GM03348 (cell line): ENCODE measurements at places on chromosomes 7 and 10.
A peak's percentile ranks its signal among the peaks of the same experiment; 100 is the strongest.

DNA sequence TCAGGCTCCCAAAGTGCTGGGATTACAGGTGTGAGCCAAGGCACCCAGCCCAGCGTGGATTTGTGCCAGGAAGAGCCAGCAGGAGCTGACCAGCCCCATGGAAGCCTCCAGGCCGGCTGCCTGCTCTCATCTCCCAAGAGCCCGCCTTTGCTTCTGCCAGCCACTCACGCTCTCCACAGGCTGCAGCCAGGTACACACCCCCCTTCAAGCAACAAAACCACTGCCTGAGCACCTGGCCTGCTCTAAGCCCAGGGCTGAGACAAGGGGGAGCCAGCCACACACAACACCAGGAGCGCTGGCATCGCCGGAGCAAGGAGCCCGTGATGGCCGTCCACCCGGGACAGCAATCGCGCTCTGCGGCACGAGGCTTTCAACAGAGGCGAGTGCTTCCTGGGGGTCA, 34.5 kb downstream of the MAD1L1 start:
- DNase-seq: no peak

- no peak for DNase-seq
These were observed 34.0 kb downstream of the ITGB8 start for GRCh38 chr7:20364571-20365196.

GRCh38 chr7:140322759-140323158, 75.6 kb downstream of the SLC37A3 start:
- no peak for DNase-seq

GRCh38 chr10:61812052-61812721, 89.3 kb upstream of the ARID5B start:
- no peak for DNase-seq

GRCh38 chr10:110500515-110500905, 2.8 kb downstream of the DUSP5 start:
- DNase-seq: peak; percentile 56

GRCh38 chr10:11014671-11015445, 2.8 kb upstream of the CELF2 start:
- DNase-seq: no peak

- DNase-seq: peak; percentile 72
These were observed 1.3 kb downstream of the LSMEM1 start for GRCh38 chr7:112481833-112482670.

DNA sequence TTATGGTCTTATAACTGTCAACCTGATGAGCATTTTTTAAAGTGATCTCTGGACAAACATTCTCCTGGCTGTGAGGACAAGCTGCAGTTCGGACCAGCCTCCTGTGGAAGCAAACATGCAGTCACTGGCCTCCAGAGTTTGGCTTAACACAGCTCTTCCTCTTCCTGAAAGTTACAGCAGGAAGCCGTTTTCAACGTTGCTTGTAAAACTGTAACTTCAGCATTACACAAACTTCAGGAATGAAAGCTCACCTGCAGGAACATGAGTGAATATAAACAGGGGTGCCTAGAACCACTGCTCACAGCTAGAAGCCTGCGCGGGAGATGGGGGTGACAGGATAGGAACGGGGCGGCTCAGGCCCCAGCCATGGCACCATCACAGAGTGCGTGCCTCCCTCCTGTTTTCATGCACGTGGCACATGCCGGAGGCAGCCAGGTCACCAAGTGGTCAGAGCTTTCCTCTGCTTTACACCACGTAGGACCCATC, 292.9 kb upstream of the PITRM1 start:
- no peak for DNase-seq

GRCh38 chr7:129311429-129311828, 86.6 kb downstream of the AHCYL2 start:
- DNase-seq: no peak

- no peak for DNase-seq
These were observed 266.2 kb downstream of the CREB5 start for GRCh38 chr7:28678431-28678965.

GRCh38 chr7:75987026-75987804, 7.2 kb downstream of the TMEM120A start:
- no peak for DNase-seq

DNA sequence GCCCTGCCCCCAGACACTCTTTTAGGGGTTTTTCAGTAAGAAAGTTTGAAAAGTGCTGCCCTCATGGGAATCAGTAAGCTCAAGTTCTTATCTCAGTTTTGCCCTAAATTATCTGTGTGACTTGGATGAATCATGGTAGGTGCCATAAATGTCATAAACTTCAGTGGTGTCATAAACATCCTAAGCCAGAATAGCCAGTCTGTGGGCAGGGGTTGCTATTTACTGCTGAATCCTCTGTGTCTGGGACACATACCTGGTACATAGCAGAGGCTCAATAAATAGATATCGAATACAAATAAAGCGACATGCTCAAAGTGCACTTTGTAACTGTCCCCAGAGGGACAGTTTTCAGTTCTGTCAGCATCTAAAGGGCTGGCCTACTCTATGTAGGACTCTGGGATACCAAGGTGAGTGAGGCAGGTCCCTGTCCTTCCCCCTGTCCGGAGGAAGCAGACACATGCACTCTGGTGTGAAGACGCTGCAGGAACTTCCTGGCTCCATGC, 502.1 kb downstream of the RPS24 start:
- DNase-seq: no peak

DNA sequence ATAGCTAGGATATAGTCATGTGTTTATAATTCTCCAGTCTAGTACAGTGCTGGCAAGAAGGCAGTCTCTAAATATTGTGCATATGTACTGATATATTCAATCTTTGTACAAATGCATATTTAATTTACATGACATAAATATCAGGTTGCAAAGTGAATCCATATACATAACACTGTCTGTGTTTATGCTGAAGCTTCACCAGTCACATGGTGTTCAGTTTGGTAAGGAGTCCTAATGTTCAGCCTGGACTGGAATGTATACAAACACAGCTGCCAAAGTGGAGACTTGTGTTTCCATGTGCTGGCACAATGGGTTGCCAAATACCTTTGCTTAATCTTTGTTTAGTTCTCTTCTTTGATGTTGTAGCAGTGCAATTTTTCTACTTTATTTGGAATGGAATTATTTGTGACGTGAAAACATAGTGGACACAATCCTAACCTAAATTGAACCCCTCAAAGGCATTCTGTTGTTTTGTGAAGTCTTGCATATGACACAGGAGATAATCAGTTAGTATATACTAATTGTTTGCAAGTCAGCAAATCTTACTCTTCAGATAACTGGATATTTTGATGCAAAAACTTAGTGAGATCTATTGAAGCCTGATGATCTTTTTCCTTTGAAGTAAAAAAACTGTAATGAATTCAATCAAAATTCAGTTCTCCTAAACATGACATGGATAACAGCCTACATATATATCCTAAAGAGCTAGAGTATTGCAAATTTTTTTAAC, 17.3 kb upstream of the ARL4A start:
- peak; percentile 27 for DNase-seq

DNA sequence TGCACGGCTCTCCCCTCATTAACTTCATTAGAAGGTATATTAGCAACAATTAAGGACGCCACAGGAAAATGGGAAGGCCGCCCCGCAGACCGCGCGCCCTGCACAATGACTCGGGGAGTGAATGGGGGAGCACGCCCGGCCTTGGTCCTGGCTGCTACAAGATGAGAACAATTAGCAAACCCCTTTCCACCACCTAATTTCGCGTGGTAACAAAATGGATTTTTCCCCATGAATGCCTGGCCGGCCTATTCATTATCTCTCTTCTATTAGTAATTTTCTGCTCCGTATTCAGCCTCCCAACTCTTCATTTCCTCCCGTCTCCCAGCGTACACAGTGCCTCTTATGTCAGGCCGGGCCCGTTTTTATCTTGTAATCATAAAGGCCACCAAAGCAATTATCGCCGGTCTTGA, 346.9 kb downstream of the DNAJB6 start:
- DNase-seq: no peak

- no peak for DNase-seq
These were observed 857 bp upstream of the FOXP2 start for GRCh38 chr7:114413761-114414155.

DNA sequence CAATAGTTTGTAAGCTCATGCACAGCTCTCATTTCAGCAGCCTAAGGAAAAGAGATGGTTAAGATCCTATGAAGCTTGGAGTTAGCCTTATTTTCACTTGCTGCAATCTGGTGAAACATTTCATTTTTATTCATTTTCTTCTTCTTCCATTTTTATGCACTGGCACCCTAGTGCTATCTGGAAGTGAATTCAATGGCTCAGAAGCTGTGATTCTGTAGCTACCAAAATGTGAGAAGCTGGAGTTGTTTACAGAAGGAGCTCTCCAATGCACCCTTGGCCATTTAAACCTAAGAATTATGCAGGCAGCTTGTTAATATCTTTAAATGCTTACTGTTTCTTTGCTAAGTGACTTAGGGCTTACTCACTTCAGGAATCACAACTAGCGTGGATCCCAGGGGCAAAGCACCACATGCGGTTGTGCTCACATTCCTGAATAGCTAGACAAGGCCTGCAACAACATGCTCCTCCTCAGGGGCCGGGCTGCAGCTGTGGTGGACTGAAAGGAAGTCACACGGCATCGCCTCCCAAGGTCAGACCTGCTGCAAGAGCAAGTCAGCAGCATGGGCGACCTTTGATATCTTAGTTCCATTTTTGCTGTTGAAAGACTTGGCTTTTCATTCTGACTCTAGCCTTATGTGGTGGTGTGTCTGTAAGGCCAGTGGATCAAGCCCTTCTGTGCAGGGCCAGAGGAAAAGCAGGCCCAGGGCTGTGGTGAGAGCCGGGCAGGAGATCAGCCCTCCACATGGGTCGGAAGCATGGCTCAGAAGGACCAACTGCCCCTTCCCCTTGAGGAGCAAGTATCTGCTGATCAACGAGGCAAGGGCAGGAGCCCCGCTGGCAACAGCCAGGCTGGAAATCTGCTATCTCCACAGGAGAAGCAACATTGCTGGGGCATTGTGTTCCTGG, 91.9 kb upstream of the MBL2 start:
- DNase-seq: peak; percentile 89

- DNase-seq: no peak
These were observed 29.3 kb upstream of the FOXL3 start for GRCh38 chr7:260441-261281.

DNA sequence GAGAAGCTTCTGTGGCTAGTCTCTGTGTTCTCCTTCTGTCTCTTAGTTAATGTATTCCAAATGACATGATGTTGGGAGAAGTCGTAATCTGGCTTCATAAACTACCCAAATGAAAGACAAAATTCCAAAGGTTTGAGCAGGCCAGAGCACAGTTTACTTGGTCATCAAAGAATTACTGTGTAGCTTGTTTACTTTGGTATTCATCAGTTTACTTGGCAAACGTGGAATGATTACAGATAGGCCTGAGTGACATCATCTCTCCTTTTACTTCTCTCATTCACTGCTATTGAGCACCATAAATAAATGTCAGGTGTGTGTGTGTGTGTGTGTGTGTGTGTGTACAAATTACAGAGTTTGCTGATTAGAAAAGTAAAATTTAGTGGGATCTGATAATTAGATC, 327.3 kb downstream of the PHTF2 start:
- DNase-seq: peak; percentile 36

GRCh38 chr10:77726301-77726700, 88.7 kb upstream of the KCNMA1 start:
- DNase-seq: no peak

DNA sequence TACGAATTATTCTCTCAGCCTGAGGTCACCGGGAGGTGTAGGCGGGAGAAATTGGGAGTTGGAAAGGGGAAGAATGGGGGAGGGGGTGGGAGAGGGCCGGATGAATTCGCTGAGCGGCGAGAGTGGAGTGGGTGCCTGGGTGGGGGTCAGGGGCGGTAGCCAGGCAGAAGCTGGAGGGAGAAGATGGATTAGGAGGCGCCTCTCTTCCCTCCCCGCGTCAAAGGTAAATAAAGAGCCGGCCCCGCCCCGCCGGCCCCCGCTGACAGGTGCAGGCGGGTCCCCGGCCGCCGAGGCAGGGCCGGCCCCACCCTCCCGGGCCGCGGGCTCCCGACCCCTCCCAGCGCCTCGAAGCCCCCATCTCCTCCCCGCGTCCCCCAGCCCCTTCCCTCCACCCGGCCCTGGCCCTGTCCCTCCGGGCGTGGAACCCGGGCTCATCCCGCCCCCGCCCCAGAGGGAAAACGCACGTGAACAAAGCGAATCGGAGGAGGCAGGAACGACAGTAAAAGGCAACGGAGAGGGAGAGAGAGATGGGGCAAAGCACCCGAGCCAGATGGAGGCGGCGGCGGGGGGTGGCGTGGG, 872 bp downstream of the FAM131B start:
- peak; percentile 40 for DNase-seq

DNA sequence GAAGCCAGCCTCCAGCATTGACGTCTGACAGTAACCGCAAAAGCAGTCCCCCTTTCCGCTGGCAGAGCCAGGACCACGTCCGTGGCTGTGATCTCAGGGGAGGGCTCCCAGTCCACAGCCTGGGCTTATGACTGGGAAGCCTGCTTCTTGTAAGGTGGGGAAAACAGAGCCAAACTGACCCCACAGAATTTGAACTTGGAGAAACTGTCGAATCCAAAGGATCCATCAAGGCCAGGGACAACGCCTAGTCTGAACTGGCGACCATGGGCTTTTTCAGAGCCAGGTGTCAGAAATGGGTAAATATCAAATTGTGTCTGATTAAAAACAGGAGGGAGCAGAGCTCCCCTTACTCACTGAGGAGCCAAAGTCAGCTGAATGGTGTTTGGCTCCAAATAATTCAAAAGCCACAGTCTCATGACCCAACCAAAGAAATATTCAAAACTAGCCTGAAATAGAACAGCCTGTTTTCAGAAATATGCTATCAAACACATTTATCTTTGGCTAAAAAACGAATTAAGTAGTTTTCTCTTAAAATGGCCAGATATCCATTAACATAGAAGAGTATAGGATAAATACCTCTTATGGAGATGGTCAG, 751.4 kb upstream of the GALNT17 start:
- peak; percentile 68 for DNase-seq

GRCh38 chr7:77425101-77426051, 9.2 kb upstream of the GSAP start:
- peak; percentile 36 for DNase-seq

GRCh38 chr7:43072530-43072929, 39.9 kb upstream of the HECW1 start:
- no peak for DNase-seq

DNA sequence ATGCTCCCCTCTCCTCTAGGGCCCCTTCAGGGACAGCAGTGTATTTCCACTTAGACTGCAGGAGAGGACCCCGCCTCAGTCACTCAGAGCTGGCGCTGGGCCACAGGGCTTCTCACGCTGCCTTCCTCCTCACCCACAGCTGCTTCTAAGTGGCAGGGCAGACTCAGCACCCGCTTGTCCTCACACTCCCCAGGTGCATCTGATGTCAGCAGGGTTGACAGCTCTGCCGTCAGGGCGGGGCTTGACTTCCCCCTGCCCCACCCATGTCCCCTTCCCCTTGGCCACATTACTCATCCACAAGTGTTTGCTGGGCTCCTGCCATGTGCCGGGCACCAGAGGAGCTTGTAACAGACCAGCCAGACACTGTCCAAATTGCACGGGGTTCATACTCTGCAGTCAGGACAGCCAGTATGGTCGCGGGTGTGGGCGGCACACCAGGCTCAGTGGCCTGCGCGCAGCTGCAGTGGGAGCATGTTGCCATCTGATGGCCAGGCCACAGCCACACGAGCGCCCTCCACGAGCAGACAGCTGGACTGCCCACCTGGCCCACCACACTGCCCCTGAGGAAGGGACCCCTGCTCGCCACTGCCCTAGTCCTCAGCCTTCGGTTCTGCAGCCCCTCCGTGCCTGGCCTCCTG, 29.3 kb upstream of the TTYH3 start:
- no peak for DNase-seq

GRCh38 chr7:134891696-134892678, 94.3 kb upstream of the AGBL3 start:
- DNase-seq: peak; percentile 66
